DMS 273 treated with DMSO at 0.1 percent for 48 hours (cell line): ENCODE measurements at places on chromosomes 5 and 9.

GRCh38 chr5:65305913-65306312, 175.8 kb downstream of the ADAMTS6 start:
- DNase-seq = no peak

GRCh38 chr9:91789941-91790340, 160.1 kb downstream of the ROR2 start:
- DNase-seq = no peak

DNA sequence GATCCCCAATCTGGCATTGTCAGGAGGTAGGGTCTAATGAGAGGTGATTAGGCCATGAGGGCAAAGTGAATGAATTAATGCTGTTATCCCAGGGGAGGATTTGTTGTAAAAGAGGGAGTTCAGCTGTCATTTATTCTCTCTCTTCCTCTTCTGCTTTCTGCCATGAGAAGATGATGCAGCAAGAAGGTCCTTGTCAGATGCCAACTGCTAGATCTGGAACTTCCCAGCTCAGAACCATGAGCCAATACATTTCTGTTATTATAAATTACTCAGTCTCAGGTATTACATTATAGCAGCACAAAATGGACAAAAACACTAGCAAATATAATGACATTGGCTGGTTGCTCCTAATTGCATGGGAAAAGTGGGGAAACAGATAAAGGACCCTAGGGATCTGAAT, 15.6 kb upstream of the BICD2 start:
- DNase-seq = no peak

DNA sequence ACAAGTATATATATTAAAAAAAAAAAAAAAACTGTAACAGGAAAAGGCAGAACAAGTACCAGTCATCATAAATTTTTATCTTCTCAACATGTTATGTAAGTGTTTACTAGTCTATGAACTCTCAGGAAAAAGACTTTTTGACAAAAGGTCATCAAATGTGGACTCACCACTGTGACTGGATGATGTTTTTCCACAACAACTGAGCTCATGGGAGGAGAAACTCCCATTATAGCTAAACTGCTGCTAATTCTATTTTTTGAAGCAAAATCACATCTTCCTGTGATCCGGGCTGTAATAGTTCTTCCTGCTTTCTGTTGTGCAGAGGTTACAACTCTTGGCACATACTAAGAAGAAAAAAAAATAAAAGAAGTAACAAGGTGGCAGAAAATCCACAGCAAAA, 39.6 kb downstream of the POC5 start:
- no peak for DNase-seq

- no peak for DNase-seq
Observed at GRCh38 chr5:170985486-170985885, 123.7 kb downstream of the RANBP17 start.
